ENCODE measurements at places on chromosomes 5 and 9.

- no peak for DNase-seq
Observed at GRCh38 chr5:7214906-7215416, 181.0 kb upstream of the ADCY2 start.

GRCh38 chr5:112907166-112907631 is 14.8 kb downstream of the REEP5 start:
- DNase-seq = no peak

- no peak for DNase-seq
Observed at GRCh38 chr9:34554211-34555001, 31.6 kb upstream of the ENHO start.

DNA sequence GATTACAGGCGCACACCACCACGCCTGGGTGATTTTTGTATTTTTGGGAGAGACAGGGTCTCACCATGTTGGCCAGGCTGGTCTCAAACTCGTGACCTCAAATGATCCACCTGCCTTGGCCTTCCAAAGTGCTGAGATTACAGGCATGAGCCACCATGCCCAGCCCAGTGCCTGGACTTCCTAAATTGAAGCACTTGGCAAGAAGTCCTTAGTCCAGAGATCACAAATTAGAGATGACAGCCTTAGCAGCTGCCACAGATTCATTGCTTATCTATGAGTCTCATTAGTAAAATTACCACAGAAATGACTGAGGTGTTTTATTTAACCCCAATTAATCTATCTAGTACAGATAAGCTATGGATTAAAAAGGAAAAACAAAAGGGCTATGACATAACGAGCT is 19.2 kb downstream of the EFCAB9 start:
- DNase-seq = no peak

- no peak for DNase-seq
Observed at GRCh38 chr5:69136293-69136692, 30.7 kb upstream of the CCNB1 start.

- DNase-seq = no peak
Observed at GRCh38 chr9:31519424-31519823, 865.0 kb upstream of the ACO1 start.

DNA sequence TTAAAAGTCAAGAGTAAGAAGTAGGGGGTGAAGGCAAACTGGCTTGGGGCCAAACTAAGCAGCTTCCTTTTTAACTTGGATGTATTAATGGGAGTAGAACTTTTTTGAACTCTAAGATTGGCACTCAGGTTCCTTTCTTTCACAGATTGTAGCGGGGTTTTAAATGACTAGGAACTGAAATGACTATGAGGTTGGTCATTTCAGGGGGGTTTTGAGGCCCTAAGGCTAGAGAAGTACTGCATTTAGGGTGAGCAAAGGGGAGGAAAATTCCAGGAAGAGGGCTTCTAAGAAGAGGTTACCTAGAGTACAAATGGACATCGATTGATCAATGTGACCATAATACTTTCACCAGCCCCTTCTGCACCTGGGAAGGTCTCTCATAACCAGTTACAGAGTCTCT is 381.8 kb downstream of the MLLT3 start:
- DNase-seq = no peak

- DNase-seq = no peak
Observed at GRCh38 chr5:117982691-117983090, 1005.7 kb downstream of the DTWD2 start.

GRCh38 chr9:95807326-95807947 is 68.1 kb upstream of the ERCC6L2 start:
- no peak for DNase-seq

DNA sequence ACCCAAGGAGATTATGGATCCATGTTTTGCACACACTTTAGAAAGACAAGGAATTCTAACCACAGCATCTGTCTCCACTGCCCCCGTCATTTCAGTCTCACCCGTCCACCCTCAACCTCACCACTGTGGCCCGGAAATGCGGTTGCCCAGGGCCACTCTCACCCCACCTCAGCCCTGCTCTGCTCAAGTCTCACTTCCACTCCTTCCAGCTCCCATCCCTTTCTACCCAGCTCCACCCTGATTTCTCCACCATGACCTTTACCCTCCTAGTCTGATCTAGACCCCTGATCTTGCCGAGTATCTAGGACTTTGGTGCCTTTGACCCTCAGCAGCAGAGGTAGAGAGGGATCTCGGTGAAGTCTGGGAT is 7.2 kb upstream of the KCNIP1 start:
- no peak for DNase-seq

DNA sequence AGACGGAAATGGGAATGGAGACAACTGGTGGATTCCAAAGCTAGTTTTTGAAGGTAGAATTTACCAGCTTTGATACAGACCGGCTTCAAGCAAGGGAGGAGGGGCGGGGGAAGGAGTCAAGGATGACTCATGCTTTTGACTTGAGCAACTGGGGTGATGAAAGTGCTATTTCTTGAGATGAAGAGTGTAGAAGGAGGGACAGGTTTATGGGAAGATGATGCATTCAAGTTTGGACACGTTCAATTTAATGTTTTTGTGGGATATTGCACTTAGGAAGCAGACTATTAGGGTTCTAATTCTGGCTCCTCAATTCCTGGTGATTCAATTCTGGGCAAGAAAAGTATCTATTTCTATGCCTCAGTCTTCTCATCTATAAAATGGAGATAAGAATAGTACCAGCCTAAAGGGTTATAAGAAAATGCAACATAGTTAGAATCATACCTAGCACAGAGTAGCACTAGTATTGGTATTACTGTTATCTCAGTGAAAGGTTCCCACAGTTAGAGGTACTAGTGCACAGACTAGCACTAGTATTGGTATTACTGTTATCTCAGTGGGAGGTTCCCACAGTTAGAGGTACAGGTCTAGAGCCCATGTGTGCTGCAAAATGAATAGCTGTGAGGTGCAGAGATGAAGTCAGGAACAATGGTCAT is 4.6 kb downstream of the NIPAL4 start:
- peak; percentile 45 for DNase-seq

DNA sequence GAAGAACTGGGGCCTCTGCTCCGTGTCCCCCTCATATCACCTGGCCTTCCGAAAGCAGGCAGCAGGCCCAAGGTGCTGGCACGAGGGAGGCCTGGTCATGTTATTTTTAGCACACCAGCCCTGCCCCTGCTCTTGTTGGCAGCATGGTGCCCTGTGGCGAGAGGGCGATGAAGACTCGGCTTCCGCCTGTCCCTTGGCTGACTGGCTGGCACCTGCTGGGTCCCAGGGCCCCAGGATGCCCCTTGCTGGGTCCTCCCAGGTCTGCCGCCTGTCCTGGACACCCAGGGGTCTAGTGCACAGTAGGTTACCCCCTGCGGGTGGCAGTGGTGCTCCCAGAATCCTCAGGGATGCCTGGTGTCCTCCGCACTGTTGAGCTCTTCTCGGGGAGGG is 77.0 kb downstream of the RXRA start:
- DNase-seq = no peak

- no peak for DNase-seq
Observed at GRCh38 chr5:144458216-144458615, 287.5 kb downstream of the KCTD16 start.

DNA sequence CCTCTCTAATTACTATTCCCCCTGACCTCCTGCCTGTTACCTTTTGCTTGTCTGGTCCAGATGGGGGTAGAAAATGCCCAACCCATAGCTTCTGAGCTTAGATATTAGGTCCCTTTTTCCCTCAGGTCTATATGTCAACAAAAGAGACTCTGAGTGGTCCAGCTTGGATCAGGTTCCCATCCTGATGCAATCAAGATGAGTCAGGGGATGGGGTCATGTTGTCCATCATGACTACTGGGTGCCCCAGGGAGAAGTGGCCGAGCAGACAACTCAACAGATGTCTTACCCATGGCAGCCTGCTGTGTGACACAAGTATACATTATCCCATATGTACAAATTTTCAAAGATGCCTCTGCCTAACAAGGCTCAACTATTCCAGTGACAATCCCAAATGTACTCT is 9.1 kb upstream of the ANKH start:
- no peak for DNase-seq

- no peak for DNase-seq
Observed at GRCh38 chr5:135391116-135391868, 7.7 kb downstream of the MACROH2A1 start.

- DNase-seq = no peak
Observed at GRCh38 chr9:3549225-3549624, 23.4 kb upstream of the RFX3 start.

DNA sequence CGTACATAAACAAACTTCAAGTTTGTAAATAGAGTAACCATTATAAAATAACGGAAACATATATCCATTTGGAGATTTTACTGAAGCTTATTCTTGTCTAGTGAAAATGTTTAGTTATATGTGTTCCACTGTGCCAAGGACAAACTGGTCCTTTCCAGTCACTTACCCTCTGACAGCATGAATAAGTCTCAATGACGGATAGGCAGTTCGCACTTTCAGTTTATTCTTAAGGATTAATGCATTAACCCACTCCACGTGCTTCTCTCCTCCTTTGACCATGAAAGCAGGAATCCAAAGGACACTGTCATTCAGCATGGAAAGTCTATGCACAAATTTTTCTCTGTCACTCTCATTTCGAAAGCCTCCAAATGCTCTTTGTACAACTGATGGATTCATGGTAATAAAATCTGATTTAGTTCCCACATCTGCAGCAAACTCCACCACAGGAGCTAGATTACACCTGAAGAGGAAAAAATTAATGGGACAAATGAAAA is 47.1 kb downstream of the ST8SIA4 start:
- no peak for DNase-seq

DNA sequence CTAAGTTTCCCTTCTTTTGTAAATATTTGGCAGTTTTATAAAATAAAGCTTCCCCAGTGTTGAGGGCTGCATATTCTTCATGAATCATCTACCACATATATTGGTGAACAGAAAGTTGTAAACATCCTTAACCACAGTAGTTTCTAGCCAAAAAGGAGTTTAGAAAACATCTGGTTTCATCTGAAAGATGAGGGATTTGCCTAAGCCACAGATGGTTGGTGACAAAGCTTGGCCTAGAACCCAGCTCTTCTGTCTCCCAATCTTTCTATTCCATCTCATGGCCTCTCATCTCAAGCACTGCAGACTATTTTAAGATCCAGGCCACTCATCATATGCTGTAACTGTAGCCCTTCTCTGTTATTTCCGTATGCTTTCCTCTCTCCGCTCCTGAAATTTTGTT is 232.3 kb upstream of the TRPM3 start:
- DNase-seq = no peak

DNA sequence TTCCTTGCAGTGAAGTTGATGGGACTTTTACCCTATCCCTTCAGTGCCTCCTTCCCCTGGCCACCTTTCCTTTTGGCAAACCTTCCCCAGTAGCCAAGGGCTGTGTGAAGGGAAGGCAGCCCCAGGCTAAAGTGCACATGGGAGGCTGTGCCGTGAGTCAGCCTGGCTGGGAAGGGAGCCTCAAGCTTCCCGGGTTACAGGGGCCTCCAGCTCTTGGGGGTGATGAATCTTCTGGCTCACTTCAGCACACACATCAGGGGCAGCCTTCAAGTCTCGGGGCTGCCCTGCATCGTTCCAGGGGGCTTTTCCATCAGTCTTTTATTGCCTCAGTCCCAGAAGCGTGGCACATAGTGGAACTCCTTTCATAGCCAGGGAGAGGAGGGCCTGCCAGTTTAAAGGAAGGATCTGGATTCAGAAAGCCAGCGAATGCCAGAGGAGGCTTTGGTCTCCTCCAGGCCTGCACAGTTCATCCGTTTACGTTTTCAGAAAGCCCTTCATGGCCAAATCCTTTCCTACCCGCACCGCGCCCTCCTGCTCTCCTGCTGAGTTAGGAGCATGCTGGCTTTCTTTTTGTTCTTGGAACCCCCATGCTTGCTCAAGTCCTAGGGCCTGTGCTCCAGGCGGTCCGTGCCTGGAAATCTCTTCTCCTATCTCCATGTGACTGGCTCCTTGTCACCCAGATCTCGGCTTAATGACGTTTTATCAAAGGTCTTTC is 134.8 kb upstream of the KLF4 start:
- DNase-seq = no peak

DNA sequence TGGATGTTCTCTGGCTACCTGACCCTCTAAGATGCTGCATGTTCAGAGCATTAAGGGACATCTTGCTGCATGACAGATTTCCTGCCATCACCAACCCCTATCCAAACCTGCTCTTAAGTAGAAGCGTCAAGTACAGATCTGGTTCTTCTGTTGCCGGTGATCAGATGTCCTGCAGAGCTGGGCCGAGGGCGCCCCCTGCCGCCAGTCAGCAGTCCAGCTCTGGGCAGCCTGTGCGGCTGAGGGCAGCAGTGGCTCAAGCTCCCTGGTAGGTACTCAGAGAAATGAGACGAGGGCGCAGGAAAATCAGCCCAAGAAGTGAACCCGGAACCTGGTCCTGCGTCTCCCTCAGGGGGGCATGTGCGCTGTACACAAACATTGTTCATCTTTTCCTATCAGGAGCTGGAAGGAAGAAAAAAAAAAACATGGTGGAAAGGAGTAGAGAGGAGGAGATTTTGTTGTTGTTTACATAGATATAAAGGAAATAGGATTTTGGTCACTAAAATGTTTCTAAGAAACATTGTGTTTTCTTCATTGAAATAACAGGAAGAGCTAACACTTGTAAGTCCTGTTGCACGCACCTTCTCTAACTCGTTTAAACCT is 95.8 kb downstream of the CFAP90 start:
- DNase-seq = no peak

DNA sequence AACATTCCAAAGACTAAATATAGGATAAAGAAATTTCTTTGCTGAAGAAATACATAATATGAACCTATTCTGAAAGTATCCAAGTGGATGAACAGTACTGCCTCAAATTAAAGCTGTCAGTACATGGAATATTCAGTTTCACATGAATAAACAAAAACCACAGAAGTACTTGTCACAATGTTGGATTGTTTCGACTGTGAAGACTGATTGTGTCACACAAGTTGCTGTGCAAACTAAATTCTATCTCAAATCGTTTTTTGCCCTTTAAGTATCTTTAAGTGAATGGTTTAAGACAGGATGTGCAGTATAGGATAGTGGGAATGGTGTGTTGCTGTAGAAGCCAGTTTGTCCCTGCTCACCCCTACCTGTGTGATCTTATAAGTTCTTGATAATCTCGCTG is 137.4 kb upstream of the OTULINL start:
- no peak for DNase-seq

- DNase-seq = no peak
Observed at GRCh38 chr5:154523104-154523503, 45.1 kb upstream of the HAND1 start.

DNA sequence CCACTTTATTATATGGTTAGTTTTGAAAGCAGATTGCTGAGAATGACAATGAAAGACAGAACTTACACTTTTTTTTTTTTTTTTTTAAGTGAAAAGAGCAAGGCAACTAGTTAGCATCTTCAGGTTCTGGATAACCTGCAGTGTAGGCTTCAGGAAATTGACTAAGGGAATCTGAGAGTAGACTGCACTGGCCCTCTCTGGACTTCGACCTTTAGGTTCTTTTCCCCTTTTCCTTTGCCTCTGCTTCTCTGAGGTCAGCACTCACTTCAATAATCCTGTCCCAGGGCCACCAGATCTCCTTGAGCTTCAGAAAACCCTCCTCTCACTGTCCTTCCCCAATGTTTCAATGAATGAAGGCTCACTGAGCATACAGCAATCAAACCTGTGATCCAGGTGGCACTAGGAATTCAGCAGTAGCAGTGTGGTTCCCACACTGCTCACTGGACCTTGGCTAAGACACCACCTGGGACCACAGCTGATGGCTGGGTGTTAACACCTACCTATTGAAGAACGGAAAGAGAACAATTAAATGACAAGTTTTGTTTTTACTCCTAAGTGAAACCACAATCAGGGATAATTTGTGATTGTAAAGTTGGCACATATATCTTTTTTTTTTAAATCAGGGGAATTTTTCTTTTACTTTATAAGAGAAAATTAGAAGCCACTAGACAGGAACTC is 85.8 kb upstream of the IL6ST start:
- no peak for DNase-seq

- no peak for DNase-seq
Observed at GRCh38 chr9:111161015-111161415, 122.7 kb upstream of the LPAR1 start.

- no peak for DNase-seq
Observed at GRCh38 chr9:89874351-89875321, 269.8 kb downstream of the GADD45G start.

All from stimulated activated CD4-positive, alpha-beta T cell treated with anti-CD3 and anti-CD28 coated beads, TNF-alpha, amount 100 ng/mL, for 4 hours (primary cell).